HTR-8/SVneo (cell line): ENCODE measurements at places on chromosomes 3 and 15.
A peak's percentile ranks its signal among the peaks of the same experiment; 100 is the strongest.

- DNase-seq, result no peak
These were observed 171.0 kb downstream of the RBMS3 start for GRCh38 chr3:29451920-29452319.

DNA sequence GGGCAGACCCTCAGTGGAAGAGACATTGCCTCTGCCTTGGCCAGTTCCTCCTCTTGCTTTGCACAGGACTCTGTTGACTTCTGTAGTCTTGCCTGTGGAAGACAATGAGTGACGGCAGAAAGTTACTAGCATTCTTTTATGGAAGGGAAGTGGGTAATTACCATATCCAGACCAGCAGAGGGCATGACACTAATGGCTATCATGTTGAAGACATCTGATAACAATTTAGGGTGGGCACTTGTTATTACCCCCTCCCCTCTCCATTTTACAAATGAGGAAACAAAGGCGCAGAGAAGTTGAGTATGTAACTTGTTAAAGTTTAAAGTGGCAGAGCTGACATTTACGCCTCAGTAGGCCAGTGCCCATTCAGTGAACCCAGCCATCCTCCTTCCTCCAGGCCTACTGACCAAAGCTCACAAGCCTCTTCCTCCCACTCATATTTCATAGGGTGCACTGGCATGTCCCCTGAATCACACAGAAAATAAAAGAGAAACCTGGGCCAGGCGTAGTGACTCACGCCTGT, 48.2 kb upstream of the FMN1 start:
- DNase-seq, result no peak

DNA sequence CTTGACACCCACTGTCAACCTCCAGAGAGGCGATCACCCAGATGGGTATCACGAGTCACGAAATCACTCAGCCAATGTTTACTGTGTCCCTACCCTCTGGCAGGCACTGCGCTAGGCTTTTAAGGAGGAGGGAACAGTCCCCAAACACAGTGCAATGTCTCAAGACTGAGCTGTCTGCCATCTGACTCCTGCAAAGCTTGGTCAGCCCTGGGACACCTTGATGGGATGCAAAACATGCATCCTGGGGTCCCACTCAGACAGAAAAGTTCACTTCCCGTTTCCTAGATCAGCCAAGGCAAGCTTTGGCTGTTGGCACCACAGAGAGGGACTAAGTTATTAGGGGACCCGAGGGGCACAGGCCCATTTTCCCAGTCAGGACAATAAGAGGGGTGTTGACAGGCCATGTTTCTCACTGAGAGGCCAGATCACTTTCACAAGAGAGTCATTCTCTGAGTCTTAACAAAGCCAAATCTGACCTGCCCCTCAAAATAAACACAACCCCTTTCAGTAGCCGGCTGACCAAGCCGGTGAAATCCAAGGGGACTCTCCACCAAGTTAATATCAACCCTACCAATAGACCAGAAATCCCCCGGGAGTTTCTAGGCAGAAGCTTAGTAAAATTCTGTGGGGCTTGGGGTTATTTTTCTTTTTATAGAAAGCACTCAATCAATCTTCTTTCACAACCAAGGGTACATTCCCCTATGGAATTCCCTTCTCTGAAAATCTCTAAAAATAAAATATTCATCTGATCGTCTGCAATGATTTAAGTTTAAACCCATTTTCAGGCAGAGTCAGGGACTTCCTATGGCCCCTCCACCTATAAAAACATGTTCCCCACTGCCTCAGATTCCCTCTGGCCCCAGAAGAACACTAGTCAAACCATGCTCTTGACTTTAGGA, 3.5 kb downstream of the RFTN1 start:
- DNase-seq, result no peak

DNA sequence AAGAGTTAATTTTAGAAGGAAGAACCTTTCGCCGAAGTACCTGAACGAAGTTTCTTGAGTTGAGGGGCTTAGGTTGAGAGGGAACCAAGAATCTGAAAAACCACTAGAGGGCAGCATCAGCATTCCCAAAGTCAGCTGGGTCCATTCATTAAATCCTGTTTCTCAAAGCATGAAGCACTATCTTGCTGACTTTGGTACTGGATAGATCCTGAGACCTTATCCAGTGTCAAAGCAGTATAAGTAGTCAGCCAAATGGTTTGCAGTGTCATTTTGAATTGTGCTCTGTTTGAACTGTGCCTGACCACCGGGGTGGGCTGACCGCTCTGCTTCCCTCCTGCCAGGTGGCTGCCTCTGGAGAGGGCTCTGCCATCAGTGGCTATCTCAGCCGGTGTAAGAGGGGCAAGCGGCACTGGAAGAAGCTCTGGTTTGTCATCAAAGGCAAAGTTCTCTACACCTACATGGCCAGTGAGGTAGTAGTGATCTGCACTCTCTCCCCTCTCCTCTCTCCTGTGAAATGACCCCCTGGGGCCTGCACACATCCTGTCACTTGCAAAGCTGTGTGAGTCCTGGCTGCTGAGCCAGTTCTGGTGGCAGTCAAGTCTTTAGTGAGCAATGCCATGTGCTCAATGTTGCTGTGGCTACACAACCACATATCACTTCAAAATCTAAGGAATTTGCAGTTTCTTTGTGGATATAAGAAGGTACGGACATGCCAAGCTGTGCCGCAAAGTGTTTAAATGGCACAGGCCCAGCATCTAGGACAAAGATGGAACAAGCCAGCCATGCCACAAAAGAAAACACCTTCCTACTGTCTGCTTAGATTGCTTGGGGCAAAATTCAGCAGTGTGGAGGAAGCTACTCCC, 21.4 kb upstream of the NR2C2 start:
- peak; percentile 67 for DNase-seq

DNA sequence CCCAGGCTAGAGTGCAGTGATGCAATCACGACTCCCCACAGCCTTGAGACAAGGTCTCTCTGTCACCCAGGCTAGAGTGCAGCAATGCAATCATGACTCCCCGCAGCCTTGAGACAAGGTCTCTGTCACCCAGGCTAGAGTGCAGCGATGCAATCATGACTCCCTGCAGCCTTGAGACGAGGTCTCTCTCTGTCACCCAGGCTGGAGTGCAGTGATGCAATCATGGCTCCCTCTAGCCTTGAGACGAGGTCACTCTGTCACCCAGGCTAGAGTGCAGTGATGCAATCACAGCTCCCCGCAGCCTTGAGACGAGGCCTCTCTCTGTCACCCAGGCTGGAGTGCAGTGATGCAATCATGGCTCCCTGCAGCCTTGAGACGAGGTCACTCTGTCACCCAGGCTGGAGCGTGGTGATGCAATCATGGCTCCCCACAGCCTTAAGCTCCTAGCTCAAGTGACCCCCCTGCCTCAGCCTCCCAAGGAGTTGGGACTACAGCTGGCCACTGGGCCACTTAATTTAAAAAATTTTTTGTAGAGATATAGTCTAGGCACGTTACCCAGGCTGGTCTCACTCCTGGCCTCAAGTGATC, 26.1 kb downstream of the TFRC start:
- no peak for DNase-seq

DNA sequence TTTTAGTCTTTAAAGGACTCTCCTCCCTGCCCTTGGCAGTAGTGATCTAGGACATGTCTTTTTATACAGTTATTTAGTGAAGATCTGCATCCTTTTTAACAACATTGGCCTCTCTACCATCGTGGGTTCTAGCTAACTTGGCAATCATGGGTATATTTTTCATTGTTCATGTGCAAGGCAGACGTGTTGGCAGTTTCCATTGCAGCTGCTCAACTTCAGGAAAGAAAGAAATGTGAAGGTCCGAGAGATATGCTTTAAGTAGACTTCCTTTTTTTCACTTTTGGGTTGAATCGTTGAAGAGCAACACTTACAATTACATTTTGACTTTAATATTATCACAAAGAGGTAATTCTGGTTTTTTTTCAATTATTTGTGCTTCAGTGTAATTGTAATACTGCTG, 172.6 kb downstream of the SATB1 start:
- no peak for DNase-seq

DNA sequence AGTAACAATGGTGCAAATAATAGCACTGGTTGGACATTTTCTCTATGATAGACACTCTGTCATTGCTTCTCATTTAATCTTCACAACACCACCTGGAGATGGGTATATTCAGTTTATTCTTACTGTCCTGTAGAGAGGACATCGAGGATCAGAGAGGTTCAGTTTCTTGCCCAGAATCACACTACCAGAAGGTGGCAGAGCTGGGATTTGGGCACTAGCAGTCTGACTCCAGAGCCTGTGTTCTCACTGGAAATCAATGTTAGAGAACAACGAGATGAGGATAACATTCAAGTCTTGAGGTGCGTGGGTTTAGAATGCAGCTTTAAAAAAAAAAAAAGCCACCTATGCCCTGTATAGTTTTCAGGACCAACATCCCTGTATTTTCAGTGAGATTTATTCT, 127.8 kb downstream of the SYNPR start:
- no peak for DNase-seq
